Stimulated activated CD4-positive, alpha-beta T cell treated with anti-CD3 and anti-CD28 coated beads, TNF-alpha, amount 100 ng/mL, for 48 hours (primary cell): ENCODE measurements at places on chromosomes 6 and 20.

- no peak for DNase-seq
Measured at GRCh38 chr6:154170106-154170505, 131.1 kb downstream of the OPRM1 start.

DNA sequence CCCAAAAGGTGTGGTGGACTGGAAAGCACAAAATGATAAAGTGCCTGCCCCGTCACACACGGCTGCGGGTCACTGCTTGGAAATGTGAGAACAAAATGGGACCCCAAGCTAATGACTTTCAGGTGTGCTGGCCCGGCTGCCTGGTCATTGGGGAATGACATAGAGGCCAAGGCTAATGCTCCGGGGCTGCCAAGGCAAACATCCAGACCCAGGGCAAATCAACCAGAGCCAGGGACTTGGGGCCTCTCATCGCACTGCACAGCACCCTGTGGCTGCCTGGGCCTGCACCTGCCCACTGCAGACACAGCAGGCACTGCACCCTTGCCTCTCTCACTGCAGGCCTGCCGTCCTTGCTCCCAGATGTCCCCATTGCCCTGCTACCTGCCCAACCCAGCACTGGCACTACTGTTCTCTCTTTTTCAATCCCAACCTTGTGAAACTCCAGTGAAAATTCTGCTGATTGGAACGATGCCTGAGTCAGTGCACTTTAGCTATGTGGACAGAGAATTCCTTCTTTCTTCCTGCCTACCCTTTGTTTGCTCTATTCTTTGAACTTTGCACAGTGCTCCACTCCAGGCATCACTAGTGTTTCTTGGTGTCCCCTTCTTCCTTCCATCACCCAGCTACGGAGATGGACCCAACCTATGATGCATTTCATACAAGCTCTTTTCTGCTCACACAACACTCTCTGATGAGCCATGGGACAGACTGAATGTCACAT lies 849.5 kb downstream of the MAFB start:
- DNase-seq = no peak

GRCh38 chr6:83927470-83927869 lies 68.0 kb downstream of the CYB5R4 start:
- DNase-seq = no peak

DNA sequence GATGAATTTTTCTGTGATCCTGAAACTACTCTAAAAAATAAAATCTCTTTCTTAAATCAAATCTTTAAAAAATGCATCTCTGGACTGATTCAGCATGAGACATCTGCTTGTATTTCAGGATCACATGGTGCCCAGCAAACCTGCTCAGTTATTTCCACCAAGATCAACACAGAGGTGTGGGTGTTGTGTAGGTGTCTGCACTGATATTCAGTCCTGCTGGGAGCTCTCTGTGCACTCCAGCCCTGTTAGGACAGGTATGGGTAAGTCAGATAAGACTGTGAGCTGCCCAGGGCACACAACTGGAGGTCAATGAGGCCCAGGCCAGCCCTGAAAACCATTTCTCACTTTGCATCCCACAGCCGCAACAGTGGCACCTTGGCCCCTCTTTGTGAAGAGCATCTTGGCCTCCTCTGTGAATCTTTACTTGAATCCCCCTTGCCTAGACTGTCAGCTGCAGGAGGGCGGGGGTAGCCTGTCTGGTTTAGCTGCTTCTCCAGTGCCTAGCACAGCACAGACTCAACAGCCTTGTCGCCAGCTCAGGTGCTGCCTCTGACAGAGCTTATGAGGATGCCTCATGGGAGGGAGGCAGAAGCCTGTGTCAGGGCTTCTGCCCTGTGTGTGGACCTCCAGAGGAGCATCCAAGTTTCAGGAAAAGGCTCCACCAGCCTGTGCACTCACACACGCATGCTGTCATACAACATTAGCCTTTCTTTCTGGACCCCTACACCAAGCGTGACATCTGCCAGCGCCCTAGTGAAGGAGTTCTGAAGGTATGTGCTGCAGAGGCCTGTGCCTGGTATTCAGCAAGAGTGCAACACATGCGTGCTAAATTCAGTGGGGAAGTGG lies 187.6 kb upstream of the CST7 start:
- no peak for DNase-seq

DNA sequence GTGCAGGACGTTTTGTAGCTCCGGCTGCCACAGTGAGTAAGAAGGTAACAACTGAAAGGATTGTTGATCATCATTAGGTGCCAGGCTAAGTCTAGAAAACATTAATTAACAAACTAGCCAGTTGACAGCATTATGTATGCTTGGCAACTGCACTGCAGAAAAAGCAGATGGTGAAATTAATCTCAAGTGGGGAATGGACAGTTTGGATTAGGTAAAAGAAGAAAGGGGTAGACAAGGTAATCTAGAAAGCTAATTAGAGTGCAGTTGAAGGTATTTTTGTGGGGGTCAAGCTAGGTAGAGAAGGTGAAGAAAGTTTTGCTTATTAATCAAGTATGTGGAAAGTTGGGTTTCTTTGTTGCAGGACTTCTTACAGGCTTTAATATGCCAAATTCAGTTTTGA lies 69.7 kb upstream of the HINT3 start:
- DNase-seq = no peak

- no peak for DNase-seq
Measured at GRCh38 chr6:46990031-46990644, 52.0 kb downstream of the ADGRF1 start.

DNA sequence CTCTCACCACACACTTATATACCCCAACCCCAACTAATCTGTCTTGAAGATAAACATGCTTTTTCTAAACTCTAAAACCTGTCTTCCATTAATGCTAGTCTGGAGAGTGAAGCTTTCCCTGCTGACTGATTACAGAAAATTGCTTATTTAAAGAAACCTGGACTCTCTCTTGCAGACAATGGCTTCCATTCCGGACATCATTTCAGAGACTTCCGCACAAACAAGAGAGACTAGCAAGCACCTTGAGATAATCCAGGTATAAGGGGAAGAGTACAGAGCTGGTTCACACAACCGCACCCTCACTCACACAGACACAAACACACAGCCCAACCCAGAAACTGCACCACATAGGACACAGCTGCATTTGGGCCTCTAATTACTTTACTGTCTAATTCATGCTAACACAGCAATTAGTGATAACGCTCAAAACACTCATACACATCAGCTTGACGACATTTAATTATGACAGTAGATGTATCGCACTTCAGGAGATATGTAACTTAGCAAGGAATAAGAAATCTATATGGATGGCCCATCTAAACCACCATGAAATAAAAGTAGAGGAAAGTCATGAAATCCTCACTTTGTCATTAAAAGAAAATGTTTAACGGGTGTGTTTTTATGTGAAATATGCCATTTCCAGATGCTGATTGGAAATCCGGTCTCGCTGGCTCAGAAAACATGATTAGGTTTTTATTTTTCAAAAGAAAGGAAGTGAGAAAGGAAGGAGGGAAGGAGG lies 138.1 kb upstream of the JARID2 start:
- no peak for DNase-seq

DNA sequence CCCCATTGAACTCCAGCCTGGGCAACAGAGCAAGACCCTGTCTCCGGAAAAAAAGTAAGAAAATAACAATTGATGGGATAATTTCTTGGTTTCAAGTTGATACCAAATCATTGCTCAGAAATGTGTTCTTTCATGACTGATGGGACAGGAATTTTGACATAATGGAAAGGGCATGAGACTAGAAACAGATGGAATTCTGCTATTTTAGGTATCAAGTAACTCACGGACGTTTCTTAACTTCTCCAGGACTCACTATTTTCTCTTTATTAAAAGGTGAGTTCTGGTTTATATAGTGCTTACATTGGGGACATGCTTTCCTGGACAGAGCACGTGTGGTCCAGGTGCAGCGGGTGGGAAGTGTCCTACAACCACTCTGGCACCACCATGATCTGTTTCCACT lies 6.0 kb upstream of the DSP start:
- DNase-seq = no peak

GRCh38 chr20:37519508-37520418 lies 1.3 kb upstream of the NNAT start:
- no peak for DNase-seq

DNA sequence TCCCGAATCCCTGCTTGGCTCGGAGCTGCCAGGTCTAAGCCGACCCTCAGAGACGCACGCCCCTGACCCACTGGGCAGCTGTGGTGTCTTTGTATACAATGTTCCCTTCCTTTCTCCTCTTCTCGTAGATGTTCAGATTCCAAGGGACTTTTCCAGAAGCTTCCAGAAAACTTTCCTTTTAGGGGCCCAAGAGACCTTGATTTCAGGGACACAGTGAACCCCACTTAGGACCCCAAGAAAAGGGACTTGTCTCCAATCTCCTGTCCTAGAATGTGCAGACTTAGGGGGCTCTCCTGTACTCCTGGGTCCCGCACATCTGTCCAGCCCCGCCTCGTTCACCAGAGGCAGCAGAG lies 103.5 kb downstream of the EDN3 start:
- DNase-seq = no peak
